Ammon's horn (tissue), 1 donor: ENCODE measurements at places on chromosomes 4 and X.

GRCh38 chr4:170003071-170004070, 22.8 kb downstream of the MFAP3L start:
- no peak for DNase-seq

- no peak for DNase-seq
These were observed 96.8 kb upstream of the GRIA3 start for GRCh38 chrX:123087326-123087725.

DNA sequence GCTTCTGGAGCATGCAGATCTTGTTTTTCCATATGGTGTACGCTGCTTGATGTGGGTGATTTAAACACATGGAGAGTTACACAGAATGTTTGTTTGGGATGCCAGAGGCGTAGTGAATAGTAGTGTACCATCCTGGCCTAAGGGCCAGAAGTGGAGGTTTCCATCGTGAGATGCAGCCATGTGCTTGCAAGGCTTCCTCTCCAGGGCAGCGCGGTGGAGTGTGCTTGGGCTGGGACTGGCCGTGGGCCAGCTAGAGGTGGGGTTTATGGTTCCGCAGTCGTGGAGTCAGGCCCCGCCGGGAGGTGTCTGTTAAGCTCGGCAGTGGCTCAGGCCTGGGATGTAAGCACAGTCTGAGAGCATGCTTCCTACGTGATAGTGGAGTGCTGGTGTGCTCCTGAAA, 14.0 kb downstream of the STOX2 start:
- no peak for DNase-seq

- no peak for DNase-seq
These were observed 213.2 kb downstream of the RASL11B start for GRCh38 chr4:53075162-53075785.

DNA sequence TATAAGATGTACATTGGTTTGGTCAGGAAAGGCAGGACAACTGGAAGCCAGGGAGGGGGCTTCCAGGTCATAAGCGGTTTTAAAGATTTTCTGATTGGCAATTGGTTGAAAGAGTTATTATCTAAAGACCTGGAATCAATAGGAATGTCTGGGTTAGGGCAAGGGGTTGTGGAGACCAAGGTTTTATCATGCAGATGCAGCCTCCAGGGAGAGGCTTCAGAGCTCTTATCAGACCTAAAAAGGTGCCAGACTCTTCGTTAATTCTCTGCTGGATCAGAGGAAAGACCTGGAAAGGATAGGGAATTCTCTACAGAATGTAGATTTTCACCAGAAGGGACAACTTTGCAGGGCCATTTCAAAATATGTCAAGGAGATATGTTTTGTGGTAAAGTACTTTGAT, 62.8 kb downstream of the BEX3 start:
- DNase-seq = no peak

DNA sequence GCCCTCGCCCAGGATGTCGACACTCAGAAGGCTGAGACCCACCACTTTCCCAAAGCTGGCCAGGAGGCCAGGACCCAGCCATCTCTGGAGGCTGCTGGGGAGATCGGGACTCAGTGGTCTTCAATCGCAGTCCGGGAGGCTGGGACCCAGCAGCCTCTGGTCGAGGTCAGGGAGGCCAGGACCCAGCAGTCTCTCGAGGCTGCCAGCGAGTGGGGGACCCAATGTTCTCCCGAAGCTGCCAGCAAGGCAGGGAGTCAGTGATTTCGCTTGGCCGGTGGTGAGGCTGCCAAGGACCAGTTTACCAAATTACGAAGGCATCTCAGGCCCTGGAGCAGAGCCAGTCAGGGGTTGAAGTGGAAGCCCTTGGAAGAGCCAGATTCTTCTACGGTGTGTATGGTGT, 181.6 kb downstream of the NAF1 start:
- no peak for DNase-seq

DNA sequence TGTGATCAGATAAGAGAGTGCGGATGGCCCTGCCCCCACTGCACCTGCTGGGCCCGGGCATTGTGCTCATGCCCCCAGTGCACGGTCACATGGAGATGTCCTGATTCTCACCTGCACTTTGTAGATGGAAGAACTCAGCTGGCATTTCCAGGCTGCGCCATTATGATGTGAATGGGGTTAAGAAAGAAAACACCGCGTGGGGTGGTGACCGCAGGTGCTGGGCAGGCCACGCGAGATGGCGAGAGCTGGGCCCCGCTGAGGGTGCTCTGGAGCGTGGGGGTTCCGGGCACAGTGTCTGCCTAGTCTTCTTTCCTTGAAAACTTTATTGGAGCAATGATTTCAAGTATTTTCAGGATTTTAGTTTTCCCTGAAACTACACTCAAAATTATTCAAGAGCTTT, 17.8 kb upstream of the HGFAC start:
- DNase-seq = no peak

DNA sequence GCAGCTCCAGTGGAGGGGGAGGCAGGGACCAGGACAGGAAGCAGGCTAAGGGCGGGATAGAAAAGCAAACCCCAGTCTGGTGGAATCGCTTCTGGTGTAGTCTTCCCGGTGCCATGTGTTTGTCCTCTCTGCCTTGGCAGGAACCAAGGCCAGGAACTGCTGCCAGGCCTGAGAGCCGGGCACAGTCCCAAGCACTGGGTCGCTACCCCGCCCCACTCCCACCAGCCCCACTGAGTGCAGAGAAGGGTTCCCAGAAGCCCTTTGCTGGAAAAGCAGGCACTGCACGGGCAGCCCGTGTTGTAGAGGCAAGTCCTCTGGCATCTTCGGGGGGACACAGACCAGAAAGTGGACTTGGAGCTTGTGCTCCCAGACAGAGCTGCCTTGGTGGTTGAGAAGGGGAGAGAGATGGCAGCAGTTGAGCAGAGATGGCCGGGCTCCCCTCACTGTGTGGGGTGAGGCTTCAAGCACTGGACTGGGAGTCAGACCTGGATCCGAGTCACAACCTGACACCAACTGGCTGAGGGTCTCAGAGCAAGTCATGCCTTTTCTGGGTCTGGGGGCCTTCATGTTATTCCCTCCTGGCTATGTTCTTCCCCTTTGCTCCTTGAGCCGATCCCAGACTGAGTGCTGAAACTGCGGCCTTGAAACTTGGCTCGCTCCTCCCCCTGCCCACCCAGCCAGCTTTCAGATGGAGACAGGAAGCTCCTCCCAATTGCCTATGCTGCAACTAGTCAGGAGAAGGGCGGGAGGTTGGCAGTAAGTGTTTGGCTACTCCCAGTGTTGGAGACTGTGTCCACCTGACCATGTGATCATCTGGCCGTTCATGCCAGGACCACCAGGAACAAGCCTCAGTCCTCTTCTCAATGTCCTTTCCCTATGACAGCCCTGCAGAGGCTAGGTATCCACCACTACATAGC, 59.7 kb upstream of the MTM1 start:
- peak; percentile 71 for DNase-seq

DNA sequence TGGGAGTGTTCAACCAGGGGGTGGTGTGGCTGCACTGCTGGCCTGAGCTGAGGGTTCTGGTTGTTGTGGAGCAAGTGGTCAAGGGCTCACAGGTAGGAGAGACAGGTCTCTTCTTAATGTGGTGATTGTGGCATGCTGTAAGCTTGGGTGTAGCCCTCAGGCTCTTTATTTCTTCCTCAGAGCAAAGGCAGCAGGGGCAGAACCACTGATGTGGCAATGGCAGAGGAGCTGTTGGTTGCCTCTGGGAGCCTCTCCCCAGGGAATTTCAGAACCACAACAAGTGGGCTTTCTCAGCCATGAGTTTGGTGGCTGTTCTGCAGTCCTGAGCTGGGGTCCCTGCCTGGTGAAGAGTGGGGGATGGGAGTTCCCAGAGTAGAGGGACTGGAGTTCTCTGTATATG, 1017.2 kb downstream of the SH3BGRL start:
- DNase-seq = no peak

GRCh38 chrX:102708900-102709299, 3.3 kb upstream of the GPRASP2 start:
- DNase-seq = no peak

DNA sequence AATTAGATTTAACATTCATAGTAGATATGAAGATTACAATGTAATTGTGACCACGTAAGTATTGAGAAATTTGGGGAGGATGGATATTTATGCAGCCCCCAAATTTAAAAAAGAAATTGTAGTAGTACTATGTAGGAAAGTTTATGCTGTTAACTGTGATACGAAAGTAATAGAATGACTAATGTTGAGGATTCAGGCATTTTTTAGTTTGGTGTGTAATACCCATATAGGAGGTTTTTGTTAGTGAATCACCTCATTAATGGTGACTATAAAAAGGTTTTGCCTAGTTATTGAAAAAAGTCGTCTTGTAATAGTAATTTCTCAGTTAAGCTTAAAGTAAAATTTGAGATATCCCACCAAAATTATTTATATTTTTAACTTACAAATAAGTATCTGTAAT, 67.2 kb downstream of the SMARCAD1 start:
- no peak for DNase-seq

DNA sequence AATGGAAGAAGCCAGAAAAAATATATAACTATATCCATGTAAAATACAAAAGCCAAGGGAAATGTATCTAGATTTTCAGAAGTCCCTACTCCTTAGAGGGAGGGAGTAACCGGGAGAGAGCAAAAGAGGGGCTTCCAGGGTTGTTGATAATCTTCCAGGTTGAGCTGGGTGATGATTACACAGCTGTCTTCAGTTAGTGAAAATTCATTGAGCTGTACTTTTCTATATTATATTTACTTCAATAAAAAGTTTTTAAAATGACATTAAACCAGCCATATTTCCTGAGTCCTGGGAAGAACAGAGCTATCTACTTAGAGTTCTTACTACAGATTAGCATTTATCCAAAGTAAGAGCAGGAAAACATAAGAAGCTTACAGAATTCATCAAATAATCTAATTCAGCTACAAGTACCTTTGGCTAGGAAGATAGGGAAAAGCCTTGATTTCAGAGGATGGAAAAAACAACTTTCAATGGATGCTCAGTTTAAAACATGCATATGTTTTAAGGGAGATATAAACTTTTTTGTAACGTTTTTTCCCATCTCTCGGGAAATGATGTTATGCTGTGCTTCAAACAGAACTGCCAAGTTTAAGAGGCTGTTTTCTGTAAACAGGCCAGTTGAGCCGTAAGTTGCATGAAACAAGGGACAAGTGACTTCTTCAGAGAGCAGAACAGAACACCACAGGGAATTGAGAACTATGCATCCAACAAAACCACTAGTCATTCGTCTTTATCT, 204.6 kb downstream of the SCFD2 start:
- peak; percentile 9 for DNase-seq

DNA sequence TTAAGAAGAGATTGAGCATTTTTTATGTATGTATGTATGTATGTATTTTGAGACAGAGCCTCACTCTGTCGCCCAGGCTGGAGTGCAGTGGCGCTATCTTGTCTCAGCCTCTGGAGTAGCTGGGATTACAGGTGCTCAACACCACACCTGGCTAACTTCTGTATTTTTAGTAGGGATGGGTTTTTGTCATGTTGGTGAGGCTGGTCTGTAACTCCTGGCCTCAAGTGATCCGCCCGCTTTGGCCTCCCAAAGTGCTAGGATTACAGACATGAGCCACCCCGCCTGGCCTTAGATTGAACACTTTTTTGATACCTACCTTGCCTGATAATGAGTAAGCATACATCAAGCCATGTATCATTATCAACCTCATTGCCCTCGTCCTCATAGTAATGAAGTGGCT, 2.7 kb downstream of the N4BP2 start:
- DNase-seq = no peak

DNA sequence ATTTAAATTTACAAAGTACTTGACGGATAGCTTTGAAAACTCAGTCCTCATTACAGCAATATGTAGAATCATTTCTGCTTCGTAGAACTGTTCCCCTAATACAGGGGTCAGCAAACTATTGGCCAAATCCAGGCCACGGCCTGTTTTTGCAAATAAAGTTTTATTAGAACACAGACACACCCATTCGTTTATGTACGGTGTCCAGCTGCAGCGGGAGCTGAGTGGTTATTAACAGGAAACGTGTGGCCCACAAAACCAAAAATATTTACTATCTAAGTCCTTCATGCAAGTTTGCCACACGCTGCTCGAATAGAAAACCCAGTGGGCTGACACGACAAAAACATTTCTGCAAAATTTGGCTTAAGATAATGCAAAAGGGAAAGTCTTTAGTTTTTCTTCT, 146.5 kb downstream of the AFAP1 start:
- no peak for DNase-seq

- DNase-seq = no peak
These were observed 1849.2 kb downstream of the STIM2 start for GRCh38 chr4:28709891-28710290.

DNA sequence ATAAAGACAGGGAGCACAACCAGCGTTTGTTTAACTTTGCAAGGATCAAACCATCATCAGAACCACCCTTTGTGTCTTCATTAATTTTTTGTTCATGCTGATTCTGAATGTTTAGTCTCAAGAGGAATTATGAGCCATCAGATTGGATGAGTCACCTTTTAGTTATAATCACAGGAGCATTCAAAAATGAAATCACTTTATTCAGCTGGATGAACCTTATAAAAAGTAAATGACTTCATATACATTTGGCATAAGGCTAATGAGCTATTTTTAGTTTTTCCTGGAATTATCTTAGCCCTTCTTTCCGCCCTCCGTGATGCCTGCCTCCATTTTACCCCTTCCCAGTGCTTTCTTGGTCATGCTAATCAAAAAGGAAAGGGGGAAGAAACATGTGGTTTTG, 103.6 kb downstream of the SORBS2 start:
- no peak for DNase-seq

GRCh38 chrX:119762718-119763117, 4.3 kb downstream of the SOWAHD start:
- no peak for DNase-seq

DNA sequence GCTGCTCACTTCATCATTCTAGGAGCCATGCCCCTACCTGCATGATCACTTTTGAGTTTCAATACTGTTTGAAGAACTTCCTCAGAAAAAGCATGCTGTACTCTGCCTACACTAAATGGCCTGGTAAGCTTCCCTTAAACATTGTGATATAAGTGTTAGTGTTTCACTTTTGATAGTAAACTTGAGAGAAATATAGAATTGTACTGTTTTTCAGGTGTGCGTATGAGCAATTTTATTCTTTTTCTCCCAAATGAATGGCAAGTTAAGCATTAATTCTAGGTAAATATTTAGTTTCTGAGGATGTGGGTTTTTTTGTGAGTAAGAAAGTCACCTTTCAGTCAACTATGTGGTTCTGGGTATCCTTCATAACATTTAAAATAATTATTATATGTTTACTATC, 484.5 kb downstream of the IL15 start:
- no peak for DNase-seq
